Nephron progenitor cell (in vitro differentiated cells): ENCODE measurements at places on chromosomes 5 and 9.

- no peak for DNase-seq
These were observed 65.5 kb downstream of the NACC2 start for GRCh38 chr9:136029556-136029955.

DNA sequence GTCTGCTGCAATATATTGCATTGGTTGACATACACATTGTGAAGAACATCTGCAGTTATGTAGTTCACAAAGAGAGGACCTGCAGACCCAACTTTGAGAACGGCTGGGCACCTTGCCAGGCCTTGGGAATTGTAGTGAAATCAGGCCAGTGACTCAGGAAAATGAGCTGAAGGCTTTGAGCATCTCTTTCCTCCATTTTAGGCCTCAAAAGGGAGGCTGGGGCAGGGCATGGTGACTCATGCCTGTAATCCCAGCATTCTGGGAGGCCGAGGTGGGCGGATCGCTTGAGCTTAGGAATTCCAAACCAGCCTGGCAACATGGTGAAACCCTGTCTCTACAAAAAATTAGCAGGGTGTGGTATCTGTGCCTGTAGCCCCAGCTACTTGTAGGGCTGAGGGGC is 1.4 kb upstream of the IPPK start:
- no peak for DNase-seq

DNA sequence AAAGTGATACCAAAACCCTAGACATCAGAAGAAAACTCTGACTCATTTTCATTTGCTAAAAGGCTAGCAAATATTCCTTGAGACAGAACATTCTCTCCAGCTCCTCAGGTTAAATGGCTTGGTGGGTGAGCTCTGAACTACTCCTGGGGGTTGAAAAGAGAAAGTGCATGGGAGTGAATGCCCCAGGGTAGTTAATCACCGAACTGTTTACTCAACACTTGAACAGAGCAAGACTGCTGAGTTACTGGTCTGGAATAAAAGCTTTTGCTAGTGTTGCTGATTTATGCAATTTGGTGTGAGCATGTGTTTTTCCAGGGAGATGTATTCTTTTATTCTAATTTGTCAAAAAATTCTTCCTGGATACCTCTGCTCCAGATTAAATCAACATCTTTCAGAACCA is 88.3 kb upstream of the PRDM9 start:
- DNase-seq, result peak; percentile 6

- DNase-seq, result no peak
These were observed 91.3 kb upstream of the NFIB start for GRCh38 chr9:14405176-14405706.

GRCh38 chr5:83472213-83472507 is 616 bp downstream of the VCAN start:
- no peak for DNase-seq

DNA sequence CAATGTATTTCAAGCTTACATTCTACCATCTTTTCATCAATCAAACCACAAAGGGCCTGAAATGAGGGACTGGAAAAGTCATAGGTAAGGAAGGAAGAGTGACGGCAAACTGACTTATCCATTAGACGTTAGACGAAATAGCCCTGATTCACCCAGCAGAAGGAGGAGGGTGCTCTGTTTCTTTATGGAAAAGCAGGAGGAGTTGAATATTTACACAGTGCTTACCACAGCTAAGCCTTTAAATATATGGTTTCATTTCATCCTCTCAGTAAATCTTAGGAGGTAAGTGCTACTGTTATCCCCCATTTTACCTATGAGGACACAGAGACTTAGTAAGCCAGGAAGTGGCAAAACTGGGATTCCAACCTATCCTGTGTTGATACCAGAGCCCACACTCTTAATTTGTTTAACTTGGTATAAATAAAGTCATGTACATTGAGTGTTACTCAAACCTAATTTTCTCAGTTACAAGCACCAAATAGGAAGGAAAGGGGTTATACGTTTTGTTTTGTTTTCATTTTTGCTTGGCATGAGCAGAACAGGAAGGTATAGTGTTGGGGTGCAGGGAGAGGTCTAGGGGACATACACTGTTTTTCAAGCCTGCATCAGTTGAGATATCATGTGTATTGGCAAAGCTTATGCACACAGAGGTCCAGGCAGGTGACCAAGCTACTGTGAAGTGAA is 98.1 kb upstream of the IFNK start:
- DNase-seq, result no peak
